ENCODE measurements at places on chromosomes 12 and 14.

DNA sequence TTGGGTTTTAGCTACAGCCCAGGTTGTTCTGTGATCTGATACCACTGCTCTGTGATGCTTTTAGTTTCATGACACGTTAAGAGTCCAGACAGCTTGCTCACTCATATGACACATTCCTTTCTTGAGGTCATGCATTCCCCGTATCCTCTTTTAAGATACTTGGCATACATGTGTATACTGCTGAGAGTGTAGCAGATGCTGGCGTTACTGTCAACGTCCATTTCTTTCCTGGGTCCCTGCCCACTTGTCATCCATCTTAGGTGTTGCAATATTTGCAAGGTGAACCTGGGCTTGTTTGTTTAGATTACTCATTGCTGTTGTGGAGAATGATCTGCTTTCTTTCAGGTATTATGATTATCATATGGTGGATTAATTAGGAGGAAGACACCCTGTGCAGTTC is 9.1 kb upstream of the EMP1 start:
- DNase-seq: no peak

DNA sequence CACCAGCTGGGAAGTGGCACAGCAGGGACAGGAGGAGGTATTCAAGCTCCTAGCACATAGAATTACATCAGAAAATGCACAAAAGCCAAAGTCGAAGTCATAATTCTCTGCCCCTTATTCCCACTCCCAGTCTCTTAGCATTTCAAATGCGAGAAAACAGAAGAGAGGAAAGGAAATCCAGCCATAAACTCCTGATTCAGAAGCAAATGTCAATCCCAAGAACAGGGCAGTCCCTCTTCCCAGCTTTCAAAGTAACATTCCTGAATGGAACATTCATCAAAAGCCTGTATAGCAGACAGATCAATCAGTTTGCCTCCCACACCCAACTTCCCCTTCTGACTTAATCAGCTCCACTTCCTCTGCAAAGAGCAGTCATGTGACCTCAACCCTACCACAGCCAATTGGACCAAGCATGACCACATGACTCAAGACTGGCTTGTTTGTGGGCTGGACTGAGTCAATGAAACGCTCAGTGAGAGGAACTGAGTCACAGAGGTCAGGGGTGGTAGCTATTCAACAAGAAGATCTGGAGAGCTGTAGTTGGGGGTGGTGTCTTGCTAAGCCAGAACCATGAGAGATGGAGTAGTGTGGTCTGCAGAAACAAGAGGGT is 41.4 kb upstream of the TUNAR start:
- DNase-seq: no peak

DNA sequence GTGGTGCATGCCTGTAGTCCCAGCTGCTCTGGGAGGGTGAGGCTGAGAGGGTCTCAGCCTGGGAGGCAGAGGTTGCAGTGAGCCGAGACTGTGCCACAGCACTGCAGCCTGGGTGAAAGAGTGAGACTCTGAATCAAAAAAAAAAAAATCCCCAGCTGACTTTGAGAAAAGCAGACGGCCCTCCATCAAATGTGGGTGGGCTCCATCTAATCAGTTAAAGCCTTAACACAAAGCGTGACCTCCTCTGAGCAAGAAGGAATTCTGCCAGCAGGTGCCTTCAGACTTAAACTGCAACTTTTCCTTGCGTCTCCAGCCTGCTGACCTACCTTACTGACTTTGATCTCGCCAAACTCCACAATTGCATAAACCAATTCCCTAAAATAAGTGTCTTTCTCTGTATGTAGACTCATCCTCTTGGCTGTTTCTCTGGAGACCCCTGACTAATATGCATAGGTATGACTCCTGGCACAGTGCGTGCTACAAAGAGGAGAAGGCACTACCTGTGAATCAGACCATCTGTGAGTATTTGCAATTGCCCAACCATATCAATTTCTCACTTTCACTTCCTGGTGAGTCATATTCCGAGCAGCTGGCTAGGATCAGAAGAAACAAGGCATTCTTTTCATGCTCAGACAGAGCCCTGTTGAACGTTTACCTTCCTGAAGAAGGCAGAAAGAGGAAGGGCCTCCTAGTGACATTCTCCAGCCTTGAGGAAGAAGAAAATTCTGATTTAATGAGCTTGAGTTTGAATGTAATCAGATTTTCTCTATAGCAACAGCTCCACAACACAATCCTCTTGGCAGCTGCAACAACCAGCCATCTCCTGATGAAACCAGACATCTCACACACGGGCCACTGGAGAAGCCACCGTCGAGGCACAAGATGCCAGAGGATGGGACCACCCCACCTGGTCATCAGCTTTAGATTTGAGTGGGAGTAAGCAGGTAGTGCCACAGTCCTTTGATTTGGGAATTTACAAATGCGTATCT is 54.3 kb downstream of the CLMN start:
- no peak for DNase-seq

- DNase-seq: no peak
These were observed 7.0 kb downstream of the NIN start for GRCh38 chr14:50823762-50824636.
